ENCODE measurements at places on chromosomes 4 and X. TPM values are rescaled to one million over a fixed set of nuclear protein-coding genes. Genes with fewer than 3 reads are reported as not detected.

DNA sequence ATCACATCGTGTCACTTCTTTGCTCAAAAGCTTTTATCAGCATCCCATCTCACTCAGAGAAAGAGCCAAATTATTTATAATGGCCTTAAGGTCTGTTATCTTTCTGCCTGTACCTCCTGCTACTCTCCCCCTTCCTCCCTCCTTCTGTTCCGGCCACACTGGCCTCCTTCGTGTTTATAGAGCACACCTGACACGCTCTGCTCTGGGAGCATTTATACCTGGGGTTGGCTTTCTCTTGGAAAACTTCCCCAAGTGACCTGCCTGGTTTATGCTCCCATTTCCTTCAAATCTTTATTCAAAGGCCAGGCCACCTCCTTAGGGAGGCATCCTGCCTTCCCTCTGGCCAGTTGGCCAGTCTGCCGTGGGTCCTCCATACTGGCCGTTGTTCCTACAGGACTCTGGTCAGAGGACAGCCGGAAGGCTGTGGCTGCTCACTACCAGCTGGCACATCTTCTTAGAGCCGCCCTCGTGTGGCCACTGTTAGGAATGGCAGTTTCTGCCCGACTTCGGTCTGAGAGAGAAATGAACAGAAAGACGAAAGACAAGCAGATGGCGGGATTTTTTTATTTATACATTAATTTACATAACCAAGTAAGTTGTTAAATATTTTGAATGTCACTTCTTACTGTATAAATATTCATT lies 80.2 kb upstream of the CBLL2 start:
- DNase-seq, result no peak

DNA sequence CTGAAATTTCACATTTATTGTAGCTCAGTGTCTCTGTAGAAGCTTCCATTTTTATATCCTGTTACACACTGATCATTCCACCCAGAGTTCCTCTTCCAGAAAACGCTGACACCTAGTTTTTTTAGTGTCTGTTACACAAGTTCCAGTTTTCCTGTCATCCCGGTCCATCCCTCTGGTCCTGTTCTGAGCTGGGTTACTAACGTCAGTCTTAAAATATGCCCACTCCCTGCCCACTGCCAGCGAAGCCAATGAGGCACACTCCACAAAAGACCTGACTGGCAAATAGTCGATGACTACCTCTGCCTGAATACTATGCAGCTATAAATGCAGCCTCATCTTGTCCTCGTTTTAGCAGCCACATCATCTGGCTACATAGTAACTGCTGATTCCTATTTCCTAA lies 30.9 kb upstream of the DDX3X start:
- DNase-seq, result no peak

- no peak for DNase-seq
These were observed 444.7 kb downstream of the PCDH10 start for GRCh38 chr4:133593764-133594163.

- DNase-seq, result no peak
These were observed 78.0 kb downstream of the HCCS start for GRCh38 chrX:11189097-11189496.

DNA sequence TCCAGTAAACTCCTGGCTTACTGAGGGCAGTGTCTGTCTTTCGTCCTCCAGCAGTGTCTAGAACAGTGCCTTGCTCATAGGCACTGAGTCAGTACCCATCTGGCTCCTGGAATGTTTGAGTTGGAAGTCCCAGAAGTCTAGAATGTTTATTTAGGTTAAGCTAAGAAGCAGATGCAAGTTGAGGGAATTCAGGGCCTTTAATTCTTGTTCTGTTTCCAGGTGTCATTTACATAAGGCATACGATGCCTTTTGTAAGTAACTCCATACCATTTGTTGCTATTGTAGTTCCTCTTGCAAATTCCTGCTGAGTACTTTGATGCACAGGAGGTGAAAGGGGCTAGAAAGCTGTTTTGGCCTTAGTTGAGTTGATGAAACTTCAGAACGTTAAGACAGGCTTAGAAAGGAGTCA lies 22.2 kb downstream of the ARHGAP10 start:
- no peak for DNase-seq

DNA sequence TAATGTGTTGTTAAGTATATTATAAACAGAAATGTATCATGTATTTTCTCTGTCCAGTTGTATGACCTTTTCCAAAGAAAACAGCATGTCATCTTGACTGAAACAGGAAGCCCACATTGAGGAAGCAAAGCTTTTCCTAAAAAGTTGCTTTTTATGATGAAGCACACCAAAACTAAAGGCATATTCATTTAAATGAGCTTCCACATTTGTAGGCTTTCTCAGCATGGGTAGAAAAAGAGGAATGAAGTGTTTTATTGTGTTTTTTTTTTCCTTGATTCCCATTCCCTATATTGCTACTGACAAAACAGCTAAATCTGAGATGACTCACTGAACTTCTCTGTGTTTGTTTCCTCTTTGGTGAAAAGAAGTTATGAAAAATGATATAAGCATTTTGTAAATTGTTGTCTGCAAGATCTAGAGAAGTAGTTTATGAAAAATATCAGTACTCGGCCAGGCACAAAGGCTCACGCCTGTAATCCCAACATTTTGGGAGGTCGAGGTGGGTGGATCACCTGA lies 32.5 kb upstream of the FRAS1 start:
- DNase-seq, result no peak

DNA sequence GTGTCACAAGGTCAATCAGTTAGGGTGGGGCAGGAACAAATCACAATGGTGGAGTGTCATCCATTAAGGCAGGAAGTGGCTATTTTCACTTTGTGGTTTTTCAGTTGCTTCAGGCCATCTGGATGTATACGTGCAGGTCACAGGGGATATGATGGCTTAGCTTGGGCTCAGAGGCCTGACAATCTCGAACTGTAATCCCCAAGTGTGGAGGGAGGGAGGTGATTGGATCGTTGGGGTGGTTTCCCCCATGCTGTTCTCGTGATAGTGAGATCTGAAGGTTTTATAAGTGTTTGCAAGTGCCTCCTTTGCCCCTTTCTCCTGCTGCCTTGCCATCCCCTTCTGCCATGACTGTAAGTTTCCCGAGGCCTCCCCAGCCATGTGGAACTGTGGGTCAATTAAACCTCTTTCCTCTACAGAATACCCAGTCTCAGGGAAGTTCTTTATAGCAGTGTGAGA lies 36.7 kb upstream of the STS start:
- no peak for DNase-seq

DNA sequence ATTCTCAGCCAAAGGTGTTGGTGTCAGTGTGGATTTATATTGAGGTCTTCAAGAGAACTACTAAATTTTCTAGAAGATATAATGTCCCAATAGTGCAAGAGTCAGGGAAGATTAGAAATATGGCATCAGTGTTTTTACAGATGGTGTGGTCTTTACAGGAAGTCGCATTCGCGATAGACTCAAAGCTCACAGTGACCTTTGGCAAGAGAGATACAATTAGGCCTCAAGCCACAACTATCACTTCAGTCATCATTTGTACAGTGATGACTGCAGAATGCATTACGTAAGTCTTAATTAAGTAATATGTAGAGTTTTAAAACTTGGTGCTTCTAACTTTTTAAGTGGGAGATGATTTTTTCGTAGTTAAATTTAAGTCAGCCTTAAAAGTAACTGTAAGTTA lies 237.2 kb upstream of the FSTL5 start:
- no peak for DNase-seq

The SFRP2 gene
- not detected for total RNA-seq

DNA sequence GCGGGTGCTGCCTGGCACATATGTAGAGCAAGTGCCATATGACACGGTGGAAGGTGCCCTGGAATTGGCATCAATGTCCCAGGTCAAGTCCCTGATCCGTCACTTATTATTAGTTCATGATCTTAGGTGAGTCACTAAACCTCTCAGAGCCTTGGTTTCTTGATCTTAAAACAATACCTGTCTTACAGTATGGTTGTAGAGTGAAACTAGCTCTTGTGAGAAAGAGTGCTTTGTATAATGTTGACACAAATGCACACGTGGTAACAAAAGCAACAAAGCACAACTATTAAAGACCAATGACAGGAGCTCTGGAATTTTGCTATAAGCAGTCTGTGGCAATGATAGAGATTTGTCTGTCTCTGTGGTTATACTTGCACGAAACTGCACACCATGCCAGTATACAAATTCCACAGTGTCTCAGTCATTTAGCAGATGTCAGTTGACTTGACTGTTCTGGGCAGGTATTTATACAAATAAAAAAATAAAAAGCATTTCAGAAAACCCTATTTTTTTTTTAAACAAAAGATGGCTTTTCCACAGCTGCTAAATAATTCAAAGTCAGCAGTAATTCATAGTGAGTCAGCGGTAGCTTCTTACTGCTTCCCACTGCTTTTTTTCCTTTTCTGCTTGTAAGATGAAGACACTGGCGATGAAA lies 19.7 kb upstream of the ACSL1 start:
- no peak for DNase-seq

- no peak for DNase-seq
These were observed 81.9 kb downstream of the HCCS start for GRCh38 chrX:11193035-11193469.

The AMBN gene
- total RNA-seq, result not detected

The CYLC1 gene
- not detected for total RNA-seq

DNA sequence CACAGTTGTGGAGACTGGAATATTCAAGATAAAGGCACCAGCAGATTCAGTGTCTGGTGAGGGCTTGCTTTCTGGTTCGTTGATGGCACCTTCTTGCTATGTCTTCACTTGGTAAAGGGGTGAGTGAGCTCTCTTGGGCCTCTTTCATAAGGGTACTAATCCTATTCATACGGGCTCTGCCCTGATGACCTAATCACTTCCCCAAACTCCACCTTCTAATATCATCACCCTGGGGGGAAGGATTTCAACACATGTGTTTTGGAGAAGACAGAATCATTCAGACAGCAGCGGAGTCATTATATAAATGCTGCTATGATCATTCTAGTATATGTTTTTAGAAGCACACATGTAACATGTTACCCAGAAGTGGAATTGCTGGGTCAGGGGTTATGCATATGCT lies 295.3 kb upstream of the CTSO start:
- DNase-seq, result no peak

DNA sequence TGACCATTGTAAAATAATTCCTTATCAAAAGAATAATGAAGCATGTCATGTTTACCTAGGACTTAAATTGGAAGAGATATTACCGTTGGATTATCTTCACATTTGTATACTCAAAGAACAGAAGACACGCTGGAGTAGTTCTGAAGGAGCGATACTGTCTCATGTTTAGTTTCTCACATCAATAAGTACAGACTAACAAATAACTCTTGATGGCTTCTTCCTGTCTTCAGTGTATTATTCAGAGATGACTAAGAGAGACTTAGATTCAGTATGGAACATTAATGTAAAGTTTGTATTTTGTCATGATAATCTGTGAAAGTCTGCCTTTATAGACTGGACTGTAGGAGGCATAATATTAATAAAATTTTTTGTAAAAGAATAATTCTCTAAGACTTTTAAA lies 72.7 kb downstream of the SPRY1 start:
- no peak for DNase-seq

- DNase-seq, result no peak
These were observed 167.7 kb downstream of the MGST2 start for GRCh38 chr4:139833151-139833910.

The SPANXC gene
- total RNA-seq, result not detected

DNA sequence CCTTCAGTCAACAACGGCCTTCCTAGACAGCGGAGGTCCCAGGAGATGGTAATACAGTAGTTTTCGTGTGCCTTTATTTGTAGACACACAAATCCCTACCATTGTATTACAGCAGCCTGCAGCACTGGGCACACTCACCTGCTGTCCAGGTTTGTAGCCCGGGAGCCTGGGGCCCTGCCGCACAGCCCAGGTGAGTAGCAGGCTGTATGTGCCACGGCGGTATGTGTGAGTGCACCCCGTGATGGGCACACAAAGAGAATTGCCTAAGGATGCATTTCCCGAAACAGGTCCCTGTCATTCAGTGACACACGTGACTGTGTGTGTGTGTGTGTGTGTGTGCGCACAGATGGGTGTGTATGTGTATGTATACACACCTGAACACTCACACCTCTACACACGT lies 8.1 kb upstream of the SLC25A6 start:
- no peak for DNase-seq

The POU4F2 gene
- not detected for total RNA-seq

The UGT2A2 gene
- total RNA-seq, result not detected

DNA sequence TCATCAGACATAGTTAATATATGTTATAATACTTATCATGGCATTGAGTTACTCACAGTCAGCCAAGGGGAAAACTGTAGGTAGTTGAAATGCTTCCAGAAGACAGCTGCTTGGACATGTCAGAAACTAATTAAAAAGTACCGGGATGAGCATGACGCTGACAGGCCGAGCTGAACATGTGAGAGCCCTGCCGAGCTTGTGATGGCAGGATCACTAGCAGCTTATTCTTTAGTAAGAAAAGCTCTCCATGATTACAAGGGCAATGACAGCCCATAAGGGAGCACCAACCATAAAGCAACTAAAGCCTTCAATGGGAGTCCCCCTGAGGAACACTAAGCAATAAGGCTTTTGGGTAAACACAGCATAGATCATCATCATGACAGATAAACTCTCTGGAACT lies 435.6 kb downstream of the TLL1 start:
- DNase-seq, result no peak

The PDZD4 gene
- total RNA-seq, result 0.20 TPM

- no peak for DNase-seq
These were observed 107.1 kb downstream of the NSUN7 start for GRCh38 chr4:40856840-40857362.

The DCX gene
- total RNA-seq, result not detected

GRCh38 chrX:134603806-134604700 lies 54.2 kb downstream of the PLAC1 start:
- no peak for DNase-seq

GRCh38 chr4:118846979-118847378 lies 11.1 kb upstream of the SEC24D start:
- DNase-seq, result no peak

The ERCC6L gene
- 4.7 TPM for total RNA-seq

- no peak for DNase-seq
These were observed 1.7 kb upstream of the CCDC160 start for GRCh38 chrX:134235236-134235635.

DNA sequence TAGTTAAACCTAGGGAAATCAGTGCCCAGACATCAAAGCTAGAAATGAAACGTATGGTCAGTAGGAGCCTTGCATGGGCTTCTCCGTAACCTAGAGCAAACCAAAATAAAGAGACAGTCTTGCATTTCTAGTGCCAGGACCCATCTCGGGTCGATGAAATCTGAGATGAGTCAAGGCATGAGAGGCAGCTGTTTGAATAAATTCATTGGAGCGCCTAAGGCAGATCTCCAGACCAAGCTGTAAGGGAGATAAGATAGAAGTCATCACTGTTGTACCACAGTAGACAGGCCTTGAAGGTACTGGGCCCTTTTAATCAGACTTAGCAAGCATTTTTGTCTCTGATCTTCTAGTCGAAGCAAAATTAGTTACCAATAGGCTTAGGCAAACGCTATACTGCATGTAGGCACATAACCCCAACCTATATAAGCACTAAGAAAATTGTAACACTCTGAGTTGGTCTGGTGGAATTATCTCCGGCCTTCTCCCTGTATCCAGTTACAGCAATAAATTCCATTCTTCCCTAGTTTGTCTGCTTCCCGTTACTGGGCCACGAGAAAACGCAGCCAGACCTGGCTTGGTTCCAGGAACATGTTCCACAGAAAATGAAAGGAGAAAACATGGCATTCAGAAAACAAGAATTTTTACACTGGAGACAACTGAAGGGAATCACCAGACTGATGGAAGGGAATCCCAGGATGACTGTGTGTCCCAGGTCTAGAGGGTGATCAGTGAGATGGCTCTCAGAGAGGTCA lies 21.1 kb upstream of the PAPSS1 start:
- no peak for DNase-seq

The CT55 gene
- not detected for total RNA-seq
